Ascending aorta (tissue), 2 donors: ENCODE measurements at places on chromosomes 1 and 21. TPM values are rescaled to one million over a fixed set of nuclear protein-coding genes. Genes with fewer than 3 reads are reported as not detected.

DNA sequence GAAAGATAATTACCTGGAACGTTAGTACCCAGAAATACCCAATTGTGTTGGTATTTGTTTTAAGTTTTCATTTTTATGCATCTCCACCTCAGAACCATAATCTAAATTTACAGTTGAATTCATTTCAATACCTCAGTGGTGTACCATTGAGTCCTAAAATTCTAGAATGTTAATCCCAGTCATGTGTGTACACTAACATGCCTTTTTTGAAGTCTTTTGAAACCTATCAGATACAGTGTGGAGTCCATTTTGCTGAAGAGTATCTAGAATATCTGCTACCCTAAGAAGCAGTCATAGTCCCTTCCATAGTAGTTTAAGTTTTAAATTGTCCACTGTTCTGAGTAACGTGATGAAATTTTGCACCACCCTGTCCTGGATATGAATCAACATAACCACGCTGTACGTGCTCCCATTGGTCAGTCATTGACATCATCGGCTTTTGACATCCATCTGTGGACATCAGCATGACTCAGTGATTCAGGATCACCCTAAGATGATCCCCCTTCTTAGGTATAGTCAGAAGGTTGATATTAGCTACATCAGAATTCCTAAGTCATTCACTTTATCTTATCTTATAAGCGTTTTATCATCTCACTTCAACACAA, 7.5 kb upstream of the ASH1L start:
- DNase-seq: peak; percentile 3

LEPR gene
- total RNA-seq: 9.7 TPM

NPHS2 gene
- total RNA-seq: not detected

DNA sequence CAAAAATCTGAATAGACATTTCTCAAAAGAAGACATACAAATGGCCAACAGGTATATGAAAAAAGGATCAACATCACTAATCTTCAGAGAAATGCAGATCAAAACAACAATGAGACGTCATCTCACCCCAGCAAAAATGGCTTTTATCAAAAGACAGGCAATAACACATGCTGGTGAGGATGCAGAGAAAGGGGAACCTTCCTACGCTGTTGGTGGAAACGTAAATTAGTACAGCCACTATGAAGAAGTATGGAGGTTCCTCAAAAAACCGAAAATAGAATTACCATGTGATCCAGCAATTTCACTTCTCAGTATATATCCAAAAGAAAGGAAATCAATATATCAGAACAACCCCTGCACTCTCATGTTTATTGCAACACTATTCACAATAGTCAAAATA, 65.1 kb upstream of the ATP1B1 start:
- DNase-seq: no peak

- DNase-seq: no peak
These were observed 101.8 kb downstream of the CD247 start for GRCh38 chr1:167416506-167416905.
